ENCODE measurements at places on chromosomes 1 and 21.
A peak's percentile ranks its signal among the peaks of the same experiment; 100 is the strongest.

- DNase-seq = no peak
Measured at GRCh38 chr1:235657269-235657668, 7.7 kb upstream of the GNG4 start.

- no peak for DNase-seq
Measured at GRCh38 chr1:38662126-38662525, 197.4 kb downstream of the RRAGC start.

DNA sequence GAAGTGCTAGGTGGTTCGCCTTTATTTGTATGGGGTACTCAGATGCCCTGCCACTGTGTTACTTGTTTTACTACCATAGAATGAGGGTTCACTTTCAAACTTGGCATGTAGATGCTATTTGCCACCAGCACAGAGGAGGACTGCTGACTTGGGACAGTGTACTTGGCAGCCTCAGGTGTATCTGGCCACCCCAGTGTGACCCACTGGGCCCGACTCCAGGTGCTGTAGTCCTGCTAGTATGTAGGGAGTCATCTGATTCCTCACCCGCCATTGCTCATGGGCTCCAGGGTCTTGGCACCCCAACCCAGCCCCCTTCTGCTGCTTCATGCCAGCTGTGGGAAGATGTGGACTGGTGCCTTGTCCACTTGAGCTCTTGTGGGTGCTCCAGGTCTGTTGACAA, 40.0 kb downstream of the ZNF678 start:
- no peak for DNase-seq

DNA sequence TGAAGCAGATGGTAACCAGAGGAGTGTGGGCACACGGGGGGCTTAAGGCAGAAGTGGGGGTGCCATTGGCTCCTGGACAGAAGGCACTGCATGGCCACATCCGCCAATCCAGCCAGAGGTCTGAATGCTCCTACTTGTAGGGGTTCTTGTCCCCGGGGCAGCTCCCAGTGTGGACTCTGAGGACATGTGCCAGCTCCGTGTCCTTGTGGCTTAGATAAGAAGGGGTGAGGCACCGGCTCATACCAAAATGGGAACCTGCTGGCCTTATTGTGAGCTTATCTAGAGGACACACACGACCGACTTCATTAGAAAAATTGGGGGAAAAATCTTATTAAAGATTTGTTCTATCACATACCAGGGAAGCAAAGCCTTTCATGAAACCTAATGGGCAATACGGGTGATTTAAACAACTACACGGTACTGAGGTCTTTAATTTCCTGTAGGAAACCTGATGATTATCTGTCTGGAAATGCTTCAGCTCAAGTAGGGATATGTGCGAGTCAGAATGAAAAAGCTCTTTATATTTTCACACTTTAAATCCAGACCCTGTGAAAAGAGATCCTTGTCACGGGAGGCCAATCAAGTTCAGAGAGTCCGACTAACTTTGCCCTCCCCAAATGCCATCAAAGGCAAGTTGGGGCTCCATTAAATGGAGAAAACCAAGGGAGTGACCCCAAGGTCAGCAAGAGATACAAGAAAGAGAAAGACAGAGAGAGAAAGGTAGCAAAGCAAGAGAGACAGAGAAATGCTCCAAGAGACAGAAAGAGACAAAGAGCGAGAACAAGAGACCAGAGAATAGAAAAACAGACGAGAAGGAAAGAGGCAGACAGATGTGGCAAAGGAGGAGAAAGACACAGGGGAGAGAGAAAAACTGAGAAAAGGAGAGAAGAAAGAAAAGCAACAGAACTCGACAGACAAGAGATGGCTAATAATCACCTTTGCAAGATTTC, 14.1 kb upstream of the KCNN3 start:
- no peak for DNase-seq

GRCh38 chr1:147434921-147435320, 106.4 kb upstream of the BCL9 start:
- no peak for DNase-seq

DNA sequence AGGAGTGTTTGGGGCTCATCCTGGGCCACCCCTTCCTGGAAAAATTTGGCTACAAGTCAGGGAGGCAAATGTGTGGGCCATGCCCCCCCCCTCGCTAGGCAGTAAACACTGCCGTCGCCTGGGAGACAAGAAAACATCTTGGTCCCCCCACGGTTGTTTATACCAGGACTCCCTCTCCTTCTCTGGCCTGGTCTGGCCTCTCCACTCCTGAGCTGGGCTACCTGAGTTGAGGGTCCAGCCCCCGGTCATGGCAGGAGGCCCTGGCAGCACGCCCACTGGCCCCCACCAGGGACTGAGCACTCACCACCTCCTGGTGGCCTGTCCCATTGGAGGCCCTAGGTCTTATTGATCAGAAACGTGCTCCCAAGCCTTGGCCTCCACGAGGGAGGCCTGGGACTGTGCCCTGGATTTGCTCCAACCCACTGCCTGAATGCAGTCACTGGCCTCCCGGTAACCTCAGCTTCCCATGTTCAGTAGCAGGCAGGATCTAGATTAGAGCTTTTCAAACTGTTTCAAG, 15.8 kb downstream of the KCNQ4 start:
- DNase-seq = no peak

- no peak for DNase-seq
Measured at GRCh38 chr21:32886339-32886738, 114.8 kb upstream of the PAXBP1 start.

GRCh38 chr1:82160036-82160435, 359.3 kb downstream of the ADGRL2 start:
- no peak for DNase-seq

DNA sequence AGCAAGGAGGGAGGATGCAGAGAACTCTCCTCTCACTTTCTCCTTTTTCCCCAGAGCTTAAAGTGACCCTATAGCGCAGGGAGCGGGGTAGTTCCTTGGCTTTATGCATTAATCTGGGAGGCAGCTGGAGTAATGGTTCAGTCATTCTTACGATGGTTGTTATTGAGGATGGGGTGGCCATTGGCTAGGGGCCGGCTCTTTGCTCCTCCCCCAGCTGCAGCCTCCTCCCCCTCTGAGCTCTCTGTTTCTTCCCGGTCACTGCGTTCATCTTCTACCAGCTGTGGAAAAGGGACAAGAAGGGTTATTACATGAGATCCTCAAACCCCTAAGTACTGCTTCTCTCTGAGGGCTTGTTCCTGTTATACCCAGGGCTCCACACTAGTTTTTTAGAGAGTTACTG, 8.6 kb downstream of the CERS2 start:
- no peak for DNase-seq

GRCh38 chr1:239997515-239998311, 94.0 kb upstream of the FMN2 start:
- no peak for DNase-seq

GRCh38 chr1:228316589-228317387, 89.8 kb downstream of the TRIM11 start:
- DNase-seq = no peak

GRCh38 chr1:8031176-8031785, 5.2 kb upstream of the ERRFI1 start:
- DNase-seq = peak; percentile 51
